Activated CD4-positive, CD25-positive, alpha-beta regulatory T cell treated with anti-CD3 and anti-CD28 coated beads, Interleukin-2, amount 50 U/mL, for 72 hours (primary cell): ENCODE measurements at places on chromosomes 3 and 15.

DNA sequence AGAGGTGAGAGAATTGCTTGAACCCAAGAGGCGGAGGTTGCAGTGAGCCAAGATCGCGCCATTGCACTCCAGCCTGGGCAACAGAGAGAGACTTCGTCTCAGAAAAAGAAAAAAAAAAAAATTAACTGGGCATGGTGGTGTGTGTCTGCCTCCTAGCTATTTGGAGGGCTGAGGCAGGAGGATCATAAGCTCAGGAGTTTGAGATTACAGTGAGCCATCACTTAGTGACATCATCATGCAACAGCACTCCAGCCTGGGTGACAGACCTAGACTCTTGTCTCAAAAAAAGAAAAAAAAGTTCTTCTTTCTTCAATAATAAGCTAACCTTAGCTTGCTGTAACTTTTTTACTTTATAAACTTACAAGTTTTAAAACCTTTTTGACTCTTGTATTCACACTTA is 99.8 kb downstream of the SLMAP start:
- DNase-seq = no peak

GRCh38 chr3:113105966-113106660 is 105.2 kb upstream of the BOC start:
- no peak for DNase-seq

DNA sequence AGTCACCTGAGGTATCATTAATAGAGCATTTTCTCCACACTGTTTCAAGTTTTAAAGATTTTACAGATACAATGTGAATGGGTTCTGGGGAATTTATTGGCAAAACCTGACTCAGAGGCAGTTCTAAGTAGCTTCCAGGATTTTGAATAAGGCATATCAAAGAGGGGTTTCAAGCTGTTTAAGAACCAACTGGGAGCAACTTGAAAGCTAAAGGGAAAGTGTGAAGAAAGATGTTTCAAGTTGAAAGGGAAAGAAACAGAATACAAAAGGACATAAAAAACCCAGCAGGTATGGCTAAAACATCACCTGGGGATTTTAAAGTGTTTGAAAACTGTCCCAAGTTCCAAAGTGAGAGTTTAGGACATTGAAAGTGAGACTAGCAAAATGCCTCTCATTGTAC is 17.8 kb upstream of the SERPINI2 start:
- no peak for DNase-seq

DNA sequence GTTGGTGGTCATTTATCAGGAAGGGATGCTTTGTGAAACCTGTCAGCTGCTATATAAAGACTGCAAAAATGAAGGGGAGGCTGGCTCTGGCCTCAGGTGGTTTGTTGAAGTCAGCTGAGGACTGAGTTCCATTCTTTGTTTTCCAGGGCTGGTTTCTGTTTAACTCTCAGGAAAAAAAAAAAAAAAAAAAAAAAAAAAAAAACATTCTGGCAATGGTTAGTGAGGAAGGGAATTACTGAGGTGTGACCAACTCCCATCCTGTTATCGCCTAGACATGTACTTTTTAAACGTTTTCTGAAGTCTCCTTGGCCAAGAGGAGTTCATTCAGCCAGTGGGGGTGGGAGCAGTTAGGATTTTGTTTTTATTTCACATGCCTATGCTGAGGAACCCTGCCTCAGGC is 316.3 kb downstream of the OXSM start:
- DNase-seq = no peak

GRCh38 chr3:115836944-115837343 is 213.6 kb downstream of the GAP43 start:
- no peak for DNase-seq

GRCh38 chr3:71499227-71499876 is 84.2 kb downstream of the FOXP1 start:
- no peak for DNase-seq

DNA sequence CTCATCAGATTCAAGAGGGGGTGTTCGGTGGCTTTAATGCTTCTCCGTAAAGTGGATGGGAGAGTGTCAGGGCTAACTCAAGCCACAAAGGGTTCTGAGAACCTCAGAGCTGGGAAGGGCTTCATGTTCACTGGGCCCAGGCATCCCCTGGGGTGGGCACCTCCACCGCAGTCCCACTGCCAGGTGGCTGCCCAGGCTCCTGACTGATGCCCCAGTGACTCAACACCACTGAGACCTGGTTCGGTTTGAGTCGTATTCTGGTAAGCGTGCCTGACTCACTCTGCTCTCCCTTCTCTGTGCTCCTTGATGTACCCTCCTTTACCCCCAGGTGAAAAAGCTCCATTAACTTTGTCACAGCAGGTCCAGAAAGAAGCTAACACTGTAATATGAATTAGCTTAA is 304.6 kb downstream of the RPLP1 start:
- peak; percentile 61 for DNase-seq

DNA sequence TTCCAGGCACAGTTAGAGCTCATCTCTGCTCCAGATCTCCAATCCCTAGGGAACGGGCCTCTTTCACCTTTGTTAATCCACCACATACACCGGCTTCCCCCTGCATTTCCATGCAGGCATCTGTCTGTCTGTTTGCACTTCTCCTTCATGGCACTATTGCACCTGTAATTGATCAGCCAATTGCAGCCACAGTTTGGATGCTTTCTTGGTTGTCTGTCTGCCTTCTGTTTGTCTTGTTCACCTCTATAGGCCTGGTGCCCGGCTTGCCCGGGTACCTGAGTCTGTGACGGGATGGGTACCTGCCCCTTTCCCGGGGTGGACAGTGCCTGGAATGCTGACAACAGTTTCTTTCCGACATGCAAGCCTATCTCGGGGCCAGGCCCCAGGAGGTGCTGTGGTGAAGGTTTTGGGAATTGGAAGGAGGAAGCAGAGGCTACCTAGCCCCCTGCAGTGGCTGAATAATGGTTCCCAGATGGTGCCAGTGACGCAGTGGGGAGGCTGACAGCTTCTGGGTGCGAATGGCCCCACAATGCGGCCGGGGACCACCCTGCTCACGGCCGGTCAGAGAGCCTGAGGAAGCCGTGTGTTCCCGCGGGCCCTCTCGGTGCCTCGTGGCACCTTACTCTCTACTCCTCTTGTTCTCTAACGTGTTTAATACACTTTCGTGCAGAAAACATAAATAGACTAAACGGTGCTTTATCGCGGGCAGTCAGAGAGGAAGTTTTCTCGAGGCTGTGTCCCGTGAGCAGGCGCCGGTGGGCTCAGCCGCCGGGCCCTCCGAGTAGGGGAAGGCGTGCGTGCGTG is 31.3 kb upstream of the RAB6B start:
- no peak for DNase-seq

- DNase-seq = no peak
Measured at GRCh38 chr3:45426161-45426560, 37.8 kb downstream of the LARS2 start.

DNA sequence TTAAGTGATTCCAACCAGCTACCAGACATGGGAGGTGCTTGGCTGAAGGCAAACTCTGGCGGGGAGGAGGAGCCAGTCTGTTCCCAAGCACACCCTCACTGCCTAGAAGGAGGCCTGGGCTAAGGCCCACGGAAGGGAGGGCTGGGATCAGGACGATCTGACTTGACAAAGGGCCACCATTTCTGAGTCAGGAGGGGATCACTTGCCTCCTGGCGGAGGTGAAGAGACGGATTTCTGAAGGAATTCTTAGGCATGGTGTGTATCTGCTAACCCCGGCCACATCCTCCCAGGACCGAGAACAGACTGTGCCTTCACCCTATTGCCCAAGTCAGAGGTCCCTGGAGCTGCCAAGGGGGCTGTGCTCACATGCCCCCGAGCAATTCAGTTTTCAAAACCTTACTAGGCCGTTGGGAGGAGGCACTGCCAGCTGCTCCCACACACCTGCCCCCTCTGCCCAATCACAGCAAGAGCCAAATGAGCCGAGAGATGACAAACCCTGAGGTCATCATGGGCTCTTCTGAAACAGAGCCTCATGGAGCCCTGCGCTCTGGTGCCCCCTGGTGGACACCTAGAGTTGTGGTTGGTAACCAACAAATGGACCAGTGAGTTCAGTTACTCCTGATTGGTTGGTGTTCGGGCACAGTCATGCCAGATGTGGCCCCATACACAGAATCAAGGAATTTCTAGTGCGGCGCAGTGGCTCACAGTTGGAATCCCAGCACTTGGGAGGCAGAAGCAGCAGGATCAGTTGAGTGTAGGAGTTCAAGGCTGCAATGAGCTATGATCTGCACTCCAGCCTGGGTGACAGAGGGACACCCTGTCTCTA is 6.5 kb upstream of the TNK2 start:
- DNase-seq = peak; percentile 94

GRCh38 chr3:123367467-123368154 is 81.3 kb downstream of the ADCY5 start:
- no peak for DNase-seq

DNA sequence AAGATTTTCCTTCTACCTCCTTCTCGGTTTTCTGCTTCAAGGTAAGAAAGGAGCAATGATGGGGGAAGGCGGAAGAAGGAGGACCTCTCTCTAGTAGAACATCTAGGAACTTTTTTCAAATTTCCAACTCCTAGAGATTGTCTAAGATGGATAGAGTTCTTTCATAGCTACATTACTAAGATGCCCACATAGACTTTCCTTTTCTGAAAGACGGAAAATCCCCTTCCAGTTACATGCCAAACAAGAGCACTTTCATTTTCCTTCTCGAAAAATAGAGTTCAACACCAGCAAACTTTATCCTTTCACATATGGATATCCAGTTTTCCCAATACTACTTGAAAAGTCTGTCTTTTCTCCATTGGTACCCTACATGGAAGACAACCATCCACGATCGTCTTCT is 692 bp downstream of the HTR3E start:
- DNase-seq = no peak

DNA sequence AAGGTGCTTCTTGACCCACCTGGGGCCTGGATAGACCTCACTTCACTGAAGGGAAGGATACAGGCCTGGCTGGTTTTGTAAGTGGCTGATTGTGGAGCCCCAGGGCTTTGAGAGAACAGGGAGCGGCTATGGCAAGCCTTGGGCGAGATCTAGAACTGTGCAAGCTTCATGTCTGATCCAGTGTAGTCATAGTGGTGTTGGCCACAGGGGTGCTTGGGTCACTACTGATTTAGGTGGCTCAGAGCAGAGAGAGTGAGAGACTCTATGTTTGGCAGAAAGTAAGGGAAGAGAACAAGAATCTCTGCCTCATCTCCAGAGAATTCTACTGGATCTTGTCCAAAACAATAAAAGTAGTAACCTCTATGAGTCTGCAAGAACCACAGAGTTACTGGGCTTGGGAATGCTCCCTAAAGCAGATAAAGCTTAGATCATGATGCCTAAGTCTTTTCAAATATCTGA is 394.2 kb upstream of the EPHA3 start:
- no peak for DNase-seq

DNA sequence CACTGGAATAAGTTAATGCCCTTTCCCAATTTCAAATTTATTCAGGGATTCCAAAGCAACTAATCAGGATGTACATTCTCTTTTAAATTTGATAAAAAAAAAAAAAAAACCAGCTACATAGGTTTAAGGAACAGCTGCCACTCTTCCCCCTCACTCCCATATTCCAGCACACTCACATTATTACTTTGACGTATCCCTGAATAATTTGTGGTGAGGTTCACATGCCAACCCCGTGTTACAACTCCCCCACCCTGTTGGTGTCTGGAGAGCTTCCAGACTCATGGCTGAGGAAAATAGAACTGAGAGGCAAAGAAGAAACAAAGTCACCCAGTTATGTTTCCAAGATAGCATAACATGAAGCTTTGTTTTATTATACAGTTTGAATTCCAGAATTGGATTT is 300.5 kb upstream of the MME start:
- DNase-seq = no peak

DNA sequence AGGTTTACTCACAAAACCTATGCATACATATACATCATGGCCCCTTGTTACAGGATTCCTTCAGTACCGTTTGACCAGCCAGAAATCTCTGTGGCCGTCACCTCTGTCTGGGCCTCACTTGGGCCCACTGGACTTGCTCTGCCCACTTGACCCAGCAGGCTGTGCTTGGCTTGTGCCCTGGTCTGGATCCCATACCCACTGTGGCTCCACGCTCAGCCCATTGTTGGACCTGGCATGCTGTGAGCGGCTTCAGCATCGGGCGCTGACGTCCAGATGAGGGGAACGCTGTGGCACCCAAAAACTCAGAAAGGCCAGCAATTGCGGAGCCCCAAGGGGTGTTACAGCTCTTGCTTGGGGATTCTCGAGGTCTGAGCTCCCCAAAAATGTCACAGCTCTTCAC is 733.6 kb downstream of the PLOD2 start:
- DNase-seq = no peak

- no peak for DNase-seq
Measured at GRCh38 chr3:150184426-150185071, 213.9 kb upstream of the PFN2 start.

GRCh38 chr15:99762288-99762687 is 29.1 kb upstream of the LYSMD4 start:
- no peak for DNase-seq

GRCh38 chr3:185353823-185354614 is 8.9 kb upstream of the MAP3K13 start:
- peak; percentile 60 for DNase-seq

DNA sequence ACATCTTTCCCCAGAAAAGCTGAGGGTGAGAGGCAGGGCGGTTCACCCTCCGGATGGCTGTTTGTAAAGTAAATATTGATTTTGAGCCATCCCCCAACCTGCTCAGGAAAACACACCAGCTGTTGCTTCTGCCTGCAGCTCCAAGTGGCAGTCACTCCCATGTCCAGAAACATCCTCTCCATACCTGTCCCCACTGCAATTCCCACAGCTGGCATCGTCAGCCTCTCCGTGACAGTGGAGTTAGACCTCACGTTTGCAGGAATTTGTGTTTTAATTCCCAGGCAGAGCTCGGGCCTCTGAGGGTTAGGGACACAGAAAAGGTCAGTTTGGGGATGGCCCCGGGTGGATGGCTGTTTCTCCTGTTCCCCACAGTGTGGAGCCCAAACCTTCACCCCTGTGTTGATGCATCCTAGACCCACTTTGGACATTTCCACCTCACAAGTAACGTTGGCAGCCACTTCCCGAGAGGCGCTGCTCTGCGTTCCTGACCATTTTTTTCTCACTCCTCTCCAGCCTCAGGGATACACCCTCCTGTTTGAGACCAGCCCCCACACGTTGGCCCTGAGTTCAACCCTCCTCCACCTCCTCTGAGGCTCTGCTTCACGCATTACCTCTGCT is 11.8 kb upstream of the FAM174B start:
- no peak for DNase-seq

DNA sequence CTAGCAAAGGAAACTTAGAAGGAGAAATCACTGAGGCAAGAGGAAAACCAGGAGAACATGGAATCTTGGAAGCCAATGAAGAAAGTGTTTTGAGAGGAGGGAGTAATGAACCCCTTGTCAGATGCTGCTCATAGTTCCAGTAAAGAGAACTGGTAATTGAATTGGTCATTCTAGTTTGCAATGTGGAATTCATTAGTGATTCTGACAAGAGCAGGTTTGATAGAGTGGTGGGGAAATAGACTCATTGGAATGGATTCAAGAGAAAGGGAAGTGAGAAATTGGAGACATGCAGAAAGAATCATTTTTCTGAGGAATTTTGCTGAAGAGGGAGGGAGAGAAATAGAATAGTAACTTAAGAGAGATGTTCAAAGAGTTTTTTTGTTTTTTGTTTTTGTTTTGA is 21.0 kb downstream of the GLCE start:
- no peak for DNase-seq

GRCh38 chr3:150497956-150498355 is 48.3 kb downstream of the SERP1 start:
- no peak for DNase-seq
